ENCODE measurements at places on chromosomes 4 and X.

DNA sequence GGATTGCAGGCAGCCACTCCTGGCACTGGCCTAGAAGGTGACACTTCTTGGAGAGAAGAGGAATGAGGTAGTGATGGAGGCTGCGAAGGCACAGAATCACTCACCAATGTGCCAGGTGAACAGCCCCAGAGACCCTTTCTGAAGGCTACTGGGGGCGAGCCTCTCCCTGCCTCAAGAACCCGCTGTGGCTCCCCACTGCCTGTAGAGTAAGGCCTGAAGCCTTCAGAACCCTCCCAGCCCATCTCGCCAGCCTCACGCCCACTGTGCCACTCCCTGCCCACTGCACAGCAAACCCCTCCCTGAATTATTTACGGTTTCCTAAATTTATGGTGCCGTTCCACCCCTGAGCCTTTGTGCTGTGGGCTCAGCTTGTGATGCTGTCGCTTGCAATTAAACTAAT, 24.2 kb upstream of the SORCS2 start:
- no peak for DNase-seq

GRCh38 chr4:120939693-120940092, 17.2 kb upstream of the PRDM5 start:
- no peak for DNase-seq

DNA sequence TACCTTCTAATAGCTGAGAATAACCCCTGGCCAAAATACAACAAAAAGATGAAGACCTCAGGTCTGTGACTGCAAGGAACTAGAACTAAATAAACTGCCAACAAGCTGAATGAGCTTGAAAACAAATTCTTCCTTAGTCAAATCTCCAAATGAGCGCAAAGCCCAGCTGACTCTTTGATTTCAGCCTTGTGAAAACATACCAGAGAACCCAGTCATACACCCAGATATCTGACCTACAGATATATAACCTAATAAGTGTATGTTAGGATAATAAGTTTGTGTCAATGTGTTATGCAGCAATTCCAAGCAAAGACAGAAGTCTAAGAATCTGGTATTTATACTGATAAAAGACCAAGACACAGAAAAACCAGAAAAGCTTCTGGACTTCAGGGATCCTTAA, 38.0 kb upstream of the ADGRL3 start:
- DNase-seq = no peak

GRCh38 chr4:30671926-30672448, 48.2 kb upstream of the PCDH7 start:
- DNase-seq = no peak

DNA sequence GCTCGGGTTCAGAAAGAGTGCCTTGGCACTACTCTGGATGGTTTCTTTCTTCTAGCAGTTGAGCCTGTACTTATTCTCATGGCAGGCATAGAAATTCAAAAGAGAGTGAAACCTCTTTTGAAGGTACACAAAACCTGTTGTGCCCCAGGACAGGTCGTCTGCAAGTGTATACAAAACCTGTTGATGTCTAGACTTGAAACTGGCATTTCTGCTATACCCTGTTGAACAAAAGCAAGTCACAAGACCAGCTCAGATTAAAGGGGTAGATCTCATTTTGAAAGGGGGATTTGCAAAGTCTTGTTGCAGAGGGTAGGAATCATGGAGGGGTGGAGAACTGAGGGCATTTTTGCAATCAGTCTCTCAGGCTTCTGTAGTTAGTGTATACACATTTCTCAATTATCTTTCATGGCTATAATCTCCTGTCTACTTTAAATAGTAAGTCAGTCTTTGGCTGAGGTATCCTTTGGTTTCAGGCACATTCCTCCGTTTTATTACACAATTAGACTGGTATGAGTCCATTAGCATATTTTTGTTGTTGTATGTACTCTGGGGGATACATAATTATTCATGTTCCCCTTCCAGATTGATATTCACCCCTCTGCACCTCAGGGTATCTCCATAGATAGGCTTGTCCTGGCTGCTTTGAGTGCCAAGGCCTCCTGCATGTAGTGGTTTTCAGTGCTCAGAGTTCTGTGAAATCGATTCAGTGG, 251.4 kb downstream of the DTHD1 start:
- no peak for DNase-seq

DNA sequence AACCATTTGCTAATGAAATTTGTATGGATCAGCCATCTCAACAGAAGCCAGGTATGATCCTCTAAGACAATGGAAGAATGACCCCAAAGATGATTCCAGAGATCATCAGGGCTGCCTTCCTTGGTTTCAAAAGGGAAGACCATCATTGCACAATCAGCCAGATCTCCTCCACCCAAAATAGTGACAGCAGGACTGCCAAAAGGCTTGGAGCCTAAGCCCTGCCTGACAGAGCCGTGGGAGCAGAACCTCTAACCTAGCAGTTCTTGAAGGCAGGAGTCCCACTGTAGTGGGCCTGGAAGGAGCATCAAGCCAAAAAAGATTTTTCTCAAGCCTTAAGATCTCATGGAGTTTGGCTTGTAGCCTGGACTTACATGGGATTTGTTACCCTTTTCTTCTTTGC, 226.0 kb downstream of the RASL11B start:
- DNase-seq = no peak

GRCh38 chr4:136183513-136183912, 1348.8 kb downstream of the PCDH18 start:
- no peak for DNase-seq
